Renal pelvis (tissue), 12 donors: ENCODE measurements at places on chromosomes 6 and 20.

DNA sequence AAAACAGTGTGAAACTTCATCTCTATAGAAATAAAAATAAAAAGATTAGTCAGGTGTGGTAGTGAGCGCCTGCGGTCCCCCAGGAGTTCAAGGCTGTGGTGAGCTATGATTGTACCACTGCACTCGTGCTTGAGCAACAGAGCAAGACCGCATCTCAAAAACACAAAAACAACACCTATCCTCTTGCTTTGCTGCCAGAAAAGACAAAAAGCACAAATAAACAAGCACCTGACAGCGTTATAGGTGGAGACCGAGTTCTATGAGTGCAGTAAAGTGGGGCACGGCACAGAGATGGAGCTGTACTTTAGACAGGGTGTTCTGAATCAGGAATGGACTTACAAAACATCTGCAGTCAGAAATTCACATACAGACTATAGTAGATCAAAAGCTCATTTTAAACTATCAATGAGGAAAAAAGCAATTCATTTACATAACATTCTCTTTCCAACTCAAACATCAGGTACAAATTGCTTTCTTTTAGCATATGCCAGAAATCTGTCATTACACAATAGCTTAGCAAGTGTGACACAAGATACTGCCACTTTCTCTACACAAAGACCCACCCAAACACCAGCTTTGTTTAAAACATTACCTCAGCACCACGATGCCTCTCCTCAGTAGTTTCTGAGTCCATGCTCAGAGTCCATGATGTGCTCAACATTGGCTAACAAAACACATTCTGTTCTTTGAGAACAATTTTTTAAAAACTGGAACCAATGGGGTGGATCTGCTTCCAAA, 10.1 kb downstream of the EZR start:
- DNase-seq, result no peak

DNA sequence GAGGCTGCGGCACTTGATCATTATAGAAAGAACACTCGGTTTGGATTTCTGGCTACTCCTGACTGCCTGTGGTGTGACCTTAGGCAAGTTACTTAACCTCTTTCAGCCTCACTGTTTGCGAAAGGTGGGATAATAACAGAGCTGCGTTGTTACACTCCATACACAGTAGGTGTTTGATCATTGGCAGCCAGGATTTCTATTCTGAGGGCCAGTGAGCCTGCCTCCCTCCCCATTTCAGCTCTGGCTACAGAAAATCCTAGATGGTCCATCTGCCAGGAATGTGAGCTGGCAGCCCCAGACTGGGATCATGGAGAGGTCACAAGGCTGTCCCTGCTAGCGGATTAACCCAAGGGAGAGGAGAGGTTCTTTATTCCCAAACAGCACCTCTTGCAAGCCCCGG, 2.7 kb downstream of the KCNB1 start:
- DNase-seq, result no peak

DNA sequence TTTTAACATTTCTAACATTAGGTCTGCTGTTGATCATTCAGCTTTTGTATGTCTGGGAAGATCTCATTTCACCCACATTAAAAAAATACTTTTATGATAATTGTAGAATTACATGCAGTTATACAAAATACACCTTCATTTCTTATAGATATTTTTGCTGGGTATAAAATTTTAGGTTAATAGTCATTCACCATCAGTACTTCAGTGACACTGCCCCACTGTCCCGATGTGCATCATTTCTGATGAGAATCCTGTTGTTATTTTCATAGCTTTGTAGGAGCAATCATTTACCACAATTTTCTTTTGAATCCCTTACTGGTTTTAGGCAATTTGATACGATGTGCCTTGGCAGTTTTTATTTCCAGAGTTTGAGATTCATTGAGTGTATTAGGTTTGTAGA, 173.6 kb downstream of the JARID2 start:
- DNase-seq, result no peak

GRCh38 chr6:41470331-41471063, 75.7 kb upstream of the FOXP4 start:
- DNase-seq, result no peak

DNA sequence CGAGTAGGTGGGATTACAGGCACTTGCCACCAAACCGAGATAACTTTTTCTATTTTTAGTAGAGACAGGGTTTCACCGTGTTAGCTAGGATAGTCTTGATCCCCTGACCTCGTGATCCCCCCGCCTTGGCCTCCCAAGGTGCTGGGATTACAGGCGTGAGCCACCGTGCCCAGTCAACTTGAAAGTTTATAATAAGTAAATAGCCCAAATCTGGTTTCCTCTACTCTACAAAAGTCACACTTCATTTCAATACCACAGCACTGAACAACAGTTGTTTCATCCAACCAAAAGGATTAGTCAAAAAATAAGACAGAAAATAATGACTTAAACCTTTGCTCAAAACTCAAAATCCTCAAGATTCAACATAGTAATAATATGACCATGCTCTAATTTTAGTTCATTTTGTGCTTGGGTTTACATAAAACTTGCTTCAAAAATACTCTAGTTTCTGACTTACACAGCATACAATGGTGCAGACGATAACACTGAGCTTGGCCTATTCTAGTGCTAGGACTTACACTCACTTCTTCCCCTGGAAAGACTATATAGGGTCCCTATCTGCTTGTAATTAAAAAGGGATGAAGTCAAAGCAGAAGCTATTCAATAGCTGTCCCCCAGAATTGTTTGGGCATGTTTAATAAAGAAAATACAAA, 56.7 kb downstream of the NT5E start:
- no peak for DNase-seq

GRCh38 chr20:35621560-35621946, 5.9 kb downstream of the SPAG4 start:
- DNase-seq, result no peak
